ENCODE measurements at places on chromosomes 2 and 18.

- peak; percentile 90 for DNase-seq
Observed at GRCh38 chr18:62425465-62426190, 97.2 kb upstream of the ZCCHC2 start.

GRCh38 chr2:178256382-178257042 is 62.2 kb downstream of the OSBPL6 start:
- DNase-seq, result no peak

- no peak for DNase-seq
Observed at GRCh38 chr2:134433979-134434378, 180.1 kb downstream of the MGAT5 start.

DNA sequence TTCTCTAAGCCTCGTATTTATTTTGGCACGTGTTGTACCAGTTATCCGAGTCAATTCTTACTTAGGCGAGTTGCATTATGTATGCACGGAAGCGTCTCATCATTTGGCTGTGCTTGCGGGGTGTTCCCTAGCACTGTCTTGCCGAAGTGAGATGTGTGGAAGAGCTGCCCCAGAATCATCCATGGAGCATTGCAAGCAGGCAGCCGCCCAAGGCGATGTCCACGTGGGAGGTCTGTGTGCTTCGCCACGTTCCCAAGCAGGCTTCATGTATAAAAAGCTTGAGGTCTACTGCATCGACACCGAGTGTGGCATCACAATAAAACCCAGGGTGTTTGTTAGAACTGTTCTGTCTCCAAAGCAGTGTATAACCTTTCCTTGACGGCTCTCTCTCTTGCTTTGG is 849.9 kb downstream of the DCDC2C start:
- no peak for DNase-seq

- peak; percentile 84 for DNase-seq
Observed at GRCh38 chr2:154697418-154698252, 860 bp upstream of the KCNJ3 start.

- peak; percentile 20 for DNase-seq
Observed at GRCh38 chr18:79353267-79353666, 42.5 kb upstream of the NFATC1 start.

DNA sequence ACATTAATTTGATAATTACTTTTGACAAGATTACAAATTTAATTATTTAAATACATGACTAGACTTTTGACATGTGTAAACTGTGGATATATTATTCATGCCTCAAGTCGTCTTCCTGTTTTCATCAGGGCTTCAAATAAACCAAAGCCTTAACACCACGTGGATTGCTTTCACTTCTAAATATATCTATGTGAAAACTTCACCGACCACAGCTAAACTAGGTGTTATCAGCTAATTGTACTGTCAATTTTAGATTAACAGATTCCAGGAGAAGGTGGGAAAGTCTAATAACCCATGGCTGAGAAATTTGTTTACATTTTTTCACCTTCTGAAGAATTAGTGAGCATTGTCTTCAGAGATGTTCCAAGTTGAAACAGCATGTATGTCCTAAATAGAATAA is 494.7 kb upstream of the FAM98A start:
- no peak for DNase-seq

GRCh38 chr18:79789901-79790890 is 7.5 kb upstream of the KCNG2 start:
- peak; percentile 81 for DNase-seq

GRCh38 chr2:44296653-44297052 is 21.4 kb downstream of the SLC3A1 start:
- no peak for DNase-seq

DNA sequence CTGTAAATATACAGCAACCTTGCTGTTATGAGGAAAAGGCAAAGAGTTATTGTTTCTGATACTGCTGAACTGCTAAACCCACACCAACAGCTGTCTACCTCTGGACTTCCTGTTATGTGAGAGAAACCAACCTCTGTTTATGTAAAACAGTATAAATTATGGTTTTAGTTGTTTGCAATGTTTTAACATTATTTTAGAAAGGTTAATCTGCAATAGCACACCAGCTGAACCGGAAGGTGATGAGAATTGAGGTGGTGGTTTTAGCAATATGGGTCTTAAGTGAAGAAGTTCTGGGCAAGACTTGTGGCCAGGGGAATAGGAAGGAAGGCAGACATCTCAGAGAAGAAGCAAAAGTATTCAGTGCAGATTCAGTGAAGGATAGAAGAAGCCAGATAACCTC is 237.8 kb downstream of the PLCL1 start:
- no peak for DNase-seq

- no peak for DNase-seq
Observed at GRCh38 chr2:159090514-159091201, 122.2 kb downstream of the TANC1 start.

DNA sequence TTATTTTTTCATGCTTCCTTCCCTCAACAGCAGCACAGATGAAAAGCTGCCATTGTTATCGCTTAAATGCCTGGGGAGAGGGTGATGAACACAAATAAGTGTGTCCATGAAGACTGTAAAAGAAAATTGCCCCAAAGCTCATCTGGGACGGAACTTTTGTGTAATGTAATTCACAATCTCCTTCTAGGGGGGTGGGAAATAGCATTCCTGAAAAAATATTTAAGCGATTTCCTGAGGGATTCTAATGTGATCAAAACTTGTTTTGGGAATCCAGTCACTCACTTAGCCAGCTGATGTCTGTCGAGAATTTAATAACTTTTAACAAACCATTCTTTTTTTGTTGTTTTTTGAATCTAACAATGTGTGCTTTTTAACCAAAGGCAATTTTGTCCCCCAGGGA is 427.9 kb downstream of the PLCL1 start:
- DNase-seq, result no peak

GRCh38 chr2:52220393-52220792 is 1188.5 kb upstream of the NRXN1 start:
- DNase-seq, result peak; percentile 76

- no peak for DNase-seq
Observed at GRCh38 chr2:51387235-51387634, 355.3 kb upstream of the NRXN1 start.

DNA sequence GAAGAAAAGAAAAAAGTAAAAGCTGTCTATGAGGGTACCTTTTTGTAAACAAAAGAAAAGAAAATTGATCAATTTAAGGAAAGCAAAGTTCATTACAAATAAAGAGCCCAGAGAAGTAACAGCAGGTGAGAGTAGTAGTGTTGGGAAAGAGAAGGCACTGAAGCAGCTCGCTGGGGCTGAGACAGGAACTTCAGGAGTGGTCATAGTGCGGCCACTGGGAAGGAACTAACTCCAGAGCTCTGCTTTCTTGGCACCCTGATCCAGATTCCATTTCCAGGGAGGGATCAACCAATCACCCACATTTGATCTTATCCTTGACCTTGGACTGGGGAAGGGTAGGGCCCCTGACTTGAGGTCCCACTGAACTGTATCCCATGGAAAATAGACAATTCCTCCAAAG is 617.6 kb downstream of the CPS1 start:
- no peak for DNase-seq

DNA sequence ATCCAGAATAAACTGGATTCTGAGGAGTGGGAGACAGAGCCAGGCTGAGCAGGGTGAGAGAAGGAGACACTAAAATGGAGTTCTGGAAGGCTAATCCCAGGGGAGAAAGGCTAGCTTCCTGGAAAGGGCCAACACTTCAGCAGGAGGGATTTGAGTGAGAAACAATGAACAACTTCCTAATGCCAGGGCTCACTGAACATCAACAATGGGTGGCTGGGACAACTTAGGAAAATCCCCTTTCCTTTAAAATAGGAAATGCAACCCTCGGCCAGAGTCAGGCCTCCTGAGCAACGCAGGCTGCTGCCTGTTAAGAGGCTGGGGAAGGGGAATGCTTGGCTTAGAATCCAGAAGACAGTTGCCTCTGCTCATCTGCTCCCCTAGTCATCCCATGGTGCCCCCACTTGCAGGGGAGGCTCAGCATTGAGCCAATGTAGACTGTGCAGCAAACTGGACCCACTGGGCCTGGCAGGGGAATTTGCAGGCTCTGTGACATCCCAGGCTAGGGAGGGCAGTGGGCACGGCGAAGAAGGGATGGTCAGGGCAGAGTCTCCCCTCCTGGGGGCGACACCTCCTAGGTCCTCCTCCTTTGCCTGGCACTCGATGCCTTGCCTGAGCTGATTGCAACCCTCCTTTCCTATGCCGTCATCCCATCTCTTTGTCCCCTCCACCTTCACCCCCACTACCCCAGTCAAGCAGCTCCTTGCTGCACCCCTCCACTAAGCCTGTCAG is 182.5 kb downstream of the TNS1 start:
- no peak for DNase-seq

- no peak for DNase-seq
Observed at GRCh38 chr18:32974421-32975162, 201.8 kb upstream of the KLHL14 start.

- peak; percentile 87 for DNase-seq
Observed at GRCh38 chr2:176126929-176127773, 2.4 kb upstream of the HOXD8 start.

- no peak for DNase-seq
Observed at GRCh38 chr2:36981911-36982310, 15.6 kb upstream of the STRN start.

GRCh38 chr18:61064911-61065310 is 268.3 kb upstream of the CDH20 start:
- no peak for DNase-seq

DNA sequence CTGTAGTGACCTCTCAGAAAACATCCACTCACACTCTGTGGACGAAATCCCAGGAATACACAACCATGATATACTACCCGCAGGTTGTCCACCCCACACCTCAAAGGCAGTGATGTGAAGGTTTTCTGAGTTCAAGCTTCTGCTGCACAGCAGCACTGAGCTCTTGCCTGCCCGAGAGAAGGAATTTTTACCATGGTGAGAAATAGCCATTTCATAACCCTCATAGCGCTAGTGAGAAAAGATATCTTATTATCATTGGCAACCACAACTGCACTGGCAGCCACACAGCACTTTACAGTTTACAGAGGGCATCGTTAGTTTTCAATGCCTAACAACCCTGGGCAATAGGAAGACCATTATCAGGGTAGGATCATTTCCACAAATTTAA is 36.9 kb downstream of the NAPG start:
- no peak for DNase-seq

GRCh38 chr2:46939626-46940359 is 24.2 kb upstream of the MCFD2 start:
- no peak for DNase-seq

DNA sequence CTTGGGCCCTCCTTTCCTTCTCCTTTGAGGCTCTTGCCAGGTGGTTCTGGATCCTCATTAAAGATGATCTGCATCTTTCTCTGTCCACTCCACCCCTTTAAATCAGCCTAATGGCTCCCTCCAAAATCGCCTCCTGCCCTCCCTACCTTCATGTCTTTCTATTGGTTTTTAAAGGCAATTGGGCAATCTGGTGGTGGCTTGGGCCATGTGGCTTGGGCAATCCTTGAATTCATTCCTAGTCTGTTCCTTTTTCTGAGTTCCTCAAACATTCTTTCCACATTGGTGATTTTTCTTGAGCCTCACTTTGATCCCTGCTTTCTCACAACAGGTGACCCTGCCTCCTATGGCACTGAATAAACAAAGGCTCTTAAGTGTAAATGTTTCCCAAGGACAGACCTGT is 266.2 kb upstream of the REV1 start:
- no peak for DNase-seq

DNA sequence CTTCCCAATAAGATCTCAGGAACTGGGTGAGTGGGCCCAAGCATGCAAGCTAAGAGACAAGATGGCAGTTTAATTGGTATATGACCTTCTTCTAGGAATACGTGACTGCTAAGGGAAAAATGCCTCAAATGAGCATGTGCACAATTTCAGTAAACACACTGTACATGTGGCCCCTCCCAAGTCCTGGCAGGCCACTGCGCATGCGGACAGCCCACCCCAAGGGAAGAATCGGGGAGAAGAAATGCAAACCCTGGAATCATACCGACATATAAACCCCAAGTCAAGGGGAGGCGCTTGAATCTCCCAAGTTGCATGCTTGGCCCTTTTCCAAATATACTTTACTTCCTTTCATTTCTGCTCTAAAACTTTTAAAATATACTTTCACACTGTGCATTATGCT is 15.2 kb upstream of the CCDC93 start:
- no peak for DNase-seq

DNA sequence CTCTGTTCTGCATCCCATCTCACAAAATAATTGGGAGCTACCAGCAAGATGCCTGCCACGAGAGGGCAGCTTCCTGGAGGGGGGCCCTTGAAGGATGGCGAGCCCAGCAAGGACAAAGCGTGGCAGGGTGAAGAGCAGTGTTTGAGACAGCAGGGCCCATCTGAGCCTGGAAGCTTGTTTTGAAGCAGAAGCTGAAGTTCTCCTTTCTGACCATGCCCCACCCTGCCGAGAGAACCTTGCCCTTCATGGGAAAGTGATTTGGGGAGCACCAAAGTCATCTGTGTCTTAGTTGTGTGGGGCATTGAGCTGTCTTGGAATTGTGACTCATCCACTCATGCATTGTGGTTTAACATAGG is 216.3 kb downstream of the BCL11A start:
- no peak for DNase-seq

DNA sequence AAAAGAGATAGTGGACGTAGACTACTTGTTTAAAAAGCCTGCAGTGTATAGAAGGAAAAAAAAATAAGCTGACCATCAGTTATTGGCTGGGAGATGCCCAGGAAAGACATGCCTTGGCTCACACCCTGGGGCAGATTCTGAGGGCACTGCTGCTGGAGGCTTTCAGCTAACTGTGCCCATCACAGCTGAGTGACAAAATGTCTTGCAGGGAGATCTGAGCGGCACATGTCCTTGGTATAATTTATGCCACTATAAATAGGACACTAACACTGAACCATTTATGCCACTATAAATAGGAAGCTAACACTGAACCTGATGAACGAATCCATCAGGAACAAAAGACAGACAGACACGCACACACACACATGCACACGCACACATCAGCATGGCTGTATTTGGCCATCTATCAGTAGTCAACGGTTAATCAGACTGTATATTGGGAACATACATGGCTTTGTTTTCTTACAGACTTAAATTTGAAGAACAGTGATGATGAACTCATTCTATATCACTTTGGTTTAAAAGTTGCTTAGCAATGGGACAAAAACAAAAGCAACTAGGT is 68.2 kb upstream of the NOSTRIN start:
- DNase-seq, result no peak

DNA sequence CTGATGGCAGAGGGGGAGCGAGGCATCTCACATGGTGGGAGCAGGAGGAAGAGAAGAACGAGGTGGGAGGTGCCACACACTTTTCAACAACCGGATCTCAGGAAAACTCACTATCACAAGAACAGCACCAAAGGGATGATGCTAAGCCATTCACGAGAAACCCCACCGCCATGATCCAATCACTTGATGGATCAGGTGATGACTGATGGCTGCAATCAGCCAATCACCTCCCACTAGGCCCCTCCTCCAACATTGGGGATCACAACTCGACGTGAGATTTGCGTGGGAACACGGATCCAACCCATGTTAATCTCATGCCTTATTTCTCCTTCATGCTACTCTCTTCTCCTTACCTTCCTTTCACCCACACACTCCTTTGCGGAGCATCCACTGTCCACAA is 143.6 kb downstream of the ANTXR1 start:
- DNase-seq, result no peak

GRCh38 chr2:43467891-43468290 is 127.9 kb downstream of the THADA start:
- no peak for DNase-seq

Data from NCI-H1417 (cell line).